Activated T-cell treated with anti-CD3 and anti-CD28 coated beads, Interleukin-2, amount 50 U/mL, for 24 hours (primary cell): ENCODE measurements at places on chromosomes 6 and 20.

DNA sequence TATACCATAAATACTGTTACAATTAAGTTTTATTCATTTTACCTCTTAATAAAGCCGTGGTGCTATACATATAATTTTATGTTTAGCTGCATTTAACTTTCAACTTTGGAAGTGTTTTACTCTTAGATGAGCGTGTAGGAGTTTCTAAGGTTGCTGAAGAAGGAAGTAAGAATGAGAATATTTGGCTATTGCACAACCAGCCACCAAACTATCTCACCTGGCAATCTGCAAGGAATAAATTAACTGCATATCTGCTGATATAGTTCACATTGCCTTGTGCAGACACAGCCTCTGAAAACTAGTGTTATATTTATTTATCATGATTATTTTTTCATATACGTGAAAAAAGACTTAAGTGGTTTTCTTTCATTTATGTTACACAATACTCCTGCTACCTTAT is 230.4 kb downstream of the PLCB1 start:
- DNase-seq = no peak

- DNase-seq = no peak
Observed at GRCh38 chr20:37566590-37567330, 39.1 kb upstream of the BLCAP start.

DNA sequence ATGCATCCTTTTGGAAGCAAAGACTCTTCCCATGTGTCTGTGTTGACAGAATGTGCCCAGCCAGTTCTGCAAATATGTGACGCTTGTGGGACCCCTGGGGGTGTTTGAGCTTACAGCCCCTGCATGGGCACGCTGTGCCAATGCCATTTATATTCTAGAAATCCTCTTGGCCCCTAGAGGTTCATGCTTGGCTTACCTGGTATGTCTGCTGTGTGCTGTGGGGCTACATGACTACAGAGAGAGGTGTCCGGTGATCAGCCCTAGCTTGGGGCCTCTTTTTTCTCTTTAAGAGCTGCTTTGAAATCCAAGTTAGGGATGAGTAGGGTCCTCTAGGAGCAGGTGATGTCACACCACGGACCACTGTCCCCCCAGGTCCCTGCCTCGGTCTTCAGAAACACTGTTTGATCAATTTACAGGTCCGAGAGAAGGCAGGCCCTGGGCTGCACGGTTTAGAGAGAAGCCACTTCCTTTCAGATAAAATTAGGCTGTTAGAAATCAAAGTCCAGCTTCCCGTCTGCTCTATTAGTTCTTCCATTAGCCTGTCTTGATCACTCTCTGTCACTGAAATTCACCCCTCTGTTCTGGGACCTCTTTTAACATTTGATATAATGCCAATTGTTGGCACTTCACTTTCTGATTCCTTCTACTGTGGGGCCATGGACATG is 26.5 kb downstream of the BCAS4 start:
- no peak for DNase-seq

GRCh38 chr20:10040070-10040975 is 5.5 kb downstream of the ANKEF1 start:
- no peak for DNase-seq

DNA sequence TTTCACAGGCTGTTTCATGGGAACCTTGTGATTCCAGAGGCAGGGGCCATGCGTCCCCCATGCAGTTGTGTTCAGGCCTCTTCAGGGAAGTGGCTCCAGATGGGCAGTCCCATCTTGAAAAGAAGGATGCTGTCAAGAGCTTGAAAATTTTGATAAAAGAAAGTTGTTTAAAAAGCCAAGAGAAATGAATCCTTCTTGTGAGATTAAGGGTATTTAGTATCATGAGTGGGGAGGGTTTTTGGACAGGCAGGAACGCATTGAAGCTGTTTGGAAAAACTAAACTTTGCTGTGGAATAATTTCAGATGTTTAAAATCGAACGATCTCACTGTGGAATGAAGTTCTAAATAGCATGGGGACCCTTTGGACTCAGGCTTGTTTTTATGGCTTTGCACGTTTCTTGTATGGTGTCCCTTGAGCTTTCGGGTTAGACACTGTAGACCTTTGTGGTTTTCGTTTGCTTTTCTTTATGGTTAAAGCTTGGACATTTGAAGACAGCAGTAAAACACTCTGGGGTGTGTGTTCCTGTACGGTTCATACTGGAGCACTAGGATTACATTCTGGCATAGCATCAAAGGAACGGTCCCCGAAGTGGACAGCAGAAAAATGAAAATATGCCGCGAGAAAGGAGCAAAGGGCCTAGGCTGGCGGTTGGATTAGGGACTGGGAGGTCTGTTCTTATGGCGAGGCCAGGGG is 18.2 kb downstream of the KIF25 start:
- DNase-seq = no peak

GRCh38 chr6:14012313-14013030 is 87.7 kb downstream of the RNF182 start:
- no peak for DNase-seq

GRCh38 chr20:32019156-32019510 is 8.9 kb downstream of the CCM2L start:
- DNase-seq = no peak

- no peak for DNase-seq
Observed at GRCh38 chr6:11968241-11968806, 43.8 kb upstream of the HIVEP1 start.

DNA sequence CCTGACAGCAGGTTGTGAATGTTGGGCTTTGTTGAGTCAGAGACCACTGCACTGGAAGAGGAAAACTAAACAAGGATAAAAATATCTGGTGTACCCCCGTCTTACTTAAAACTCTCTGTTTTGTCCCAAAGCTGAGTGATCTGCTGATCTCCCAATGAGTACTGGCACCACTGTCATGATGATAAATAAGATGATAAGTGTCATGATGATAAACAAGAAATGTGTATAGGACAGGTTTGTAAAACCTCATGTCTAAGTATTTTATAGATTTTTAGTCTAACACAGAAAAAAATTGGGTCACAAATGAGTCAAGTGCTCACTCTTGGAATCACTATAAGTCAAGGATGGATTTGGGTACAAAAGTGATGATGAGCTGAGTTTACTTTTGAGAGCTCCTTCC is 8.5 kb upstream of the SIM1 start:
- no peak for DNase-seq

GRCh38 chr6:153538491-153538890 is 407.4 kb upstream of the RGS17 start:
- DNase-seq = no peak

DNA sequence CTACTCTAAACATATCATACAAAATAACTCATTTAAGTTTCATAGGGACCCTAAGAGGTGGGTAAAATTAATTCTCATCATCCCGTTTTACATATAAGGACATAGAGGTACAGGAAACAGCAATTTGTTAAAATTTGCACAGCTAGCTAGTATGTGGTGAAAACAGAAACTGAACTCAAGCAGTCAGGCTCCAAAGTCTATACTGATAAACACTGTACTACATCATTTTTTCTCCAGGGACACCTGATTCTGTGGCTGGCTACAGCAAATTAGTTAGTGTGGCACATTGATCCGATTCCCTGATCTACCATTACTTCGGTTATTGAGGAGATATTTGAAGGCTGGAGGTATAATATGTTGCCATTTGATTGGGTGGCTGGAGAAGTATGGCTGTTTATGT is 36.2 kb upstream of the E2F3 start:
- DNase-seq = no peak

DNA sequence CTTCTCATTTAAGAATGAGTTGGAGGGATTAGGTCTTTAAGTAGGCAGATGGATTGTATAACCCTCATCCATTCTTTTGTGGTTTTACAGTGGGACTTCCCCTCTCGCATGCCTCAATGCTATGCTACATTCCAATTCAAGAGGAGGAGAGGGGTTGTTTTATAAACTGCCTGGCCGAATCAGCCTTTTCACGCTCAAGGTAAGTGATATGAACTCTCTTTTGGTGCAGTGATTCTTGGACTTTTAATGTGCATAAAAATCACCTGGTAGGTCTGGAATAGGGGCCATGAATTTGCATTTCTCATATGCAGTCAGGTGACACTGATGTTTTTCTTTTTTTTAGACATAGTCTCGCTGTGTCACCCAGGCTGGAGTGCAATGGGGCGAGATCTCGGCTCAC is 10.8 kb downstream of the ASXL1 start:
- no peak for DNase-seq

DNA sequence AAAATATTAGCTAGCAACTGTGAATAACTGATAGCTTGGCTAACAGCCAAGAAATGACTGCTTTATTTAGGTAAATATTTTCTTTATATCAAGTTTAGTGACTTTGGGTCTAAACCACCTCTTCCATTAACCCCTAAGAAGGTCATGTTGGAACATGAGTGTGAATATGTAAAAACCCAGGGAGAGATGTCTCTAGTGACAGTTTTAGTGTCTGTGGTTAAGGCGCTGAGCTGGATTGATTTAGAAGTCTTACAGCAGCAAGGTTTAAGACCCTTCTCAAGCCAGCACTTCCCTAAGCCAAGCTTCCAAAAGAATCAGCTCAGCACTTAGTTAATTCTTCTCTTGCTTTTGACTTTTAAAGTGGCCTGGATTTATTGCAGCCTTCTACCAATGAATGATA is 11.4 kb upstream of the SIRT5 start:
- DNase-seq = no peak

DNA sequence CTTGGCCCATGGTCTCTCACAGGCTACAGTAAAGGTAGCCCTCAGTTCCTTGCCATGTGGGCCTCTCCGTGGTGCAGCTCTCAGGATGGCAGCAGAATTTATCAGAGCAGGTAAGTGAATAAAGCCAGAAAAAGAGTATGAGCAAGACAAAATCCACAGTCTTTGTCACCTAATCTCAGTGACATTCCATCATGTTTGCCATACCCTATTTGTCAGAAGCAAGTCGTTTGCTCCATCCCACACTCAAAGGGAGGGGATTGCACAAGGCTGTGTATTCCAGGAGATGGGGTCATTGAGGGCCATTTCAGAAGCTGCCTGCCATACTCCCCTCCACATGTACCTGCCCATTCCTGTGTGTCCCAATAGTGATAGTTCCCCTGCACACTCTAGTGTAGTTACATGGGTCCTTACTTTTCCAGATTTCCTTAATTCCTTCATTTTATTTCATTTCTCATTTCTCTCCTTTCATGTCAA is 24.2 kb downstream of the ISM1 start:
- no peak for DNase-seq

DNA sequence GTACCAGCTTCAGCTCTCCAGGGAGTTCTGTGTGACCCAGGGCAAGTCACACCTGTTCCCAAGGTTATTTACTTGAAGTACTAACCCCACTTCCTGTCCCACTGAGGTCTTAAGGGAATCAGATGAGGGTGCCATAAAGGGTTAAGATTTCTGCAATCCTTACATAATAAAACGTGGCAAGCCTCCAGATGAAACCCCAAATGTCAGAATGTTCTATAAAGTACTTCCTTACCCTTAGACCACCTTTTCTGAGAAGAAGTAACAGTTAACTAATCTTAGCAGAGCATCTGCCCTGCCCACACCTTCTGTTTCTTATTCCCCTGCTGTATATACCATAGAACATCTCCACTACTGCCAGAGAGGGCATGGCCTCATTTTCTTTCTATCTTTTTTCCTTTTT is 6.0 kb upstream of the AVP start:
- no peak for DNase-seq

- no peak for DNase-seq
Observed at GRCh38 chr20:39954621-39955020, 734.4 kb downstream of the MAFB start.

DNA sequence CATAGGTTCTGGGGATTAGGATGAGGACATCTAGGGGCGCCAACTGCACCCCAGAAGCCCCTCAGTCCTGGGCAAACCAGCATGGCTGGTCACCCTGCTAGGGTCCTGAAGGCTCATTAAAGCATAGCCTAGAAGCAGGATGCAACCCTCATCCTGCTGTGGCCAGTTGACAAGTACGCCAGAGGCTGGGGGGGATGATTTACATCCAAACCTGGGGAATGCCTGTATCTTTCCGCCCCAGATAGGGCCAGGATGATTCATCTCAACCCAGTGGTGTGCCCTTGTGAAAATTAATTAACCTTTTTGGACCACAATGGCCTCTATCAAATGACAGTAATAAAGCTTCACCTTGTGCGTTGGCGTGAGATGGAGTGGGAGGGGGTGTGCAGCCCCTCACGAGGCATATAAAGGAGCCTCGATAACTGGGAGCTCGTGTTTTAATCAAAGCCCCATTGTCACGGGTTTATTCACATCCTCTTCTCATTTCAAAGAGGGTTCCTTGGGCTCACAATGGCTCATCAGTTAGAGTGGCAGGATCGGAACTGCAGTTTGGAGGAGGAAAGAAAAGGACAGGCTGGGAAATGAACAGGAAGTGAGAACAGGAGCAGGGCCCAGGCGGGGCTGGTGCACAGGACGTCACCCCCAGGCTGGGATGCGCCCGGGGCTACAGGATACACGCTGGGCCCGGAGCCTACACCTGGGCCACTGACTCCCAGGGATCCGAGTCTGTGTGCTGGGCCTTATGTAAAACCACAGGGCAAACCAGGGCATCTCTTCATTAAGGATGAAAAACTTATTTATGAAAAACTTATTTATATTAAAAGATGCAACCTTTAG is 121.8 kb upstream of the PHACTR3 start:
- no peak for DNase-seq

- no peak for DNase-seq
Observed at GRCh38 chr20:54146672-54147071, 27.1 kb downstream of the CYP24A1 start.

GRCh38 chr6:157461000-157461915 is 80.3 kb downstream of the ZDHHC14 start:
- DNase-seq = peak; percentile 53

DNA sequence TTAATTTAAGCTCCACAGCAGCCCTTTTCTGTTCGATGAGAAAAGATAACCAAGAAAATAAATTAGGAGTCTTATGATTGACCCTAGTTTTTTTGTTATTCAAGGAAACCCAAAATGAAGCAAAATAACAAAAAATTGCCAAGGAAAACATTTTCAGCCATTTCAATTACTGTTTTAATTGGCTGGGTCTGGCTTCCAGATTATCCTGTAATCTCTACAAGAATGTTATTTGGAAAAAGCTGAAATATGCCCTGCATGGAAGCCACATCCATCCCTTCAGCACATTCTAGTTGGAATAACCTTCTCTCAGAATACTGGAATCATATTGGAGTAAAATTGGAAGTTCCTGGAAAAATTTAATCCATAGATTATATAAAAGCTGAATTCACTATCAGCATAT is 191.1 kb upstream of the CCN2 start:
- no peak for DNase-seq
